ENCODE measurements at places on chromosomes 7 and 10.

- peak; percentile 75 for DNase-seq
Measured at GRCh38 chr10:76324283-76324682, 892.9 kb downstream of the LRMDA start.

DNA sequence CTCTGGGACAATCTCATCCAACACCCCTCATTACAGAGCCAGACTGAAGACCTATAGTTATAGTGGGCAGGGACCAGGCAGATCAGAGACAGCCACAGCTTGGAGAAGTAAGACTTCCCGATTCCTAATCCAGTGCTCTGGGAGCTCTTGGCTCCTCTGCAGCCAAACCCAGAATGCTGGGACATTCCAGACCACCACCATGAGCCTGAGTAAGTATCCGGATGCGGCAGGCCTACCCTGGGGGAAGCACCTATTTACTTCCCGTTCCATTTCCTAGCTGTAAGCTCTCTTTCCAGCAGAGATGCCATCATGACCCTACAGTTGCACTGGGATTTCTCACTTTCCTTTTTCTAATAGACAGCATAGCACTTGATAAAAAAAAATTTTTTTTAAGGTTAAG is 16.4 kb downstream of the HIP1 start:
- DNase-seq, result no peak

GRCh38 chr7:36748017-36748487 is 23.8 kb upstream of the AOAH start:
- no peak for DNase-seq

GRCh38 chr7:149279111-149279743 is 17.2 kb downstream of the ZNF783 start:
- no peak for DNase-seq

DNA sequence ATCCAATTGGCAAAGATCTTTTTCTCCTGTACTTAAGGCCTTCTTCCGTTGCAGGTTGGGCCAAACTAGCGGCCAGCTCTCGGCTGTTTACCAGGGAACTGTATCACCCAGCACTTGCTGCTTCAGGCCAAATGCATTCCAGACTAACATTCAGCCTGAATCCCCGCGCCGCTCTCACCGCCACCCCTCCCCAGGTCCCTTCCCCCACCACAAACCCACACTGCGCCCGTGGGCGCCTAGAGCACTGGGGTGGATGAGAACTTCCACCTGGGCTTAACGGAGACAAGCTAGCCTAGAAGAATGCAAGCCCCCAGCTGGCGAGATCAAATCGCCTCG is 676 bp downstream of the TCAF1 start:
- no peak for DNase-seq

GRCh38 chr7:125355899-125356298 is 426.3 kb upstream of the POT1 start:
- DNase-seq, result no peak

DNA sequence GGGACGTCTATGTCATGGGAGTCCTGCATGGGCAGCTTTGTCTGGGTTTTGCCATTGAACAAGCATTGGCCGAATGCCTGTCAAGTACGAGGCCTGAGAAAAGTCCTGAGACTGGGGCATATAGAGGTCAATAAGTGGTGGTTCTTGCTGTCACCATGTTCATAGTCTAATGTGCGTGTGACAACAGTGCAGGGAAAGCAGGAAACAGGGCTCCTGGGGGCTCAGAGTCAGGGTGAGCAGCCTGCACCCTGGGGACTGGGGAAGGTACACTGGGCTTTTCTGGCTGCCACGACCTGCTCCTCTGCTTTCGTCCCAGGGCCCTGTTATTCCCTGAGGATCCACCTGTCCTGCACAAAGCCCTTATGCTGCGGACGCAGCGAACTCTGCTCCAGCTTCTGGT is 21.3 kb downstream of the FAM241B start:
- no peak for DNase-seq

- DNase-seq, result no peak
Measured at GRCh38 chr7:97495487-97495886, 236.4 kb upstream of the TAC1 start.

- DNase-seq, result no peak
Measured at GRCh38 chr7:44634187-44634838, 27.9 kb downstream of the OGDH start.

DNA sequence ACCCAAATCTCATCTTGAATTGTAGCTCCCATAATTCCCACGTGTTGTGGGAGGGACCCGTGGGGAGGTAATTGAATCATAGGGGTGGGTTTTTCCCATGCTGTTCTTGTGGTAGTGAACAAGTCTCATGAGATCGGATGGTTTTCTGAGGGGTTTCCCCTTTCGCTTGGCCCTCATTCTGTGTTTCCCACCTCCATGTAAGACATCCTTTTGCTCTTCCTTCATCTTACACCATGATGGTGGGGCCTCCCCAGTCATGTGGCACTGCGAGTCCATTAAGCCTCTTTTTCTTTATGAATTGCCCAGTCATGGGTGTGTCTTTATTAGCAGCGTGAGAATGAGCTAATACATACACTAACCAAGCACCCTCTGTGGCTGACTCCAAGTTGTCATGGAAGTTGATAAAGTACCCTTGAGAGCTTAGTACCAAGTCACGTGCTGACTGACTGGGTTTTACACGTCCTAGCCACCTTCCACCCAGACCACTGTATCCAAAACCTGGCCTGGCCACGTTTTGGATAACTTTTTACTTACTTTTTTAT is 614.4 kb downstream of the SDK1 start:
- no peak for DNase-seq

- DNase-seq, result peak; percentile 20
Measured at GRCh38 chr10:117264782-117265181, 23.9 kb downstream of the SLC18A2 start.

DNA sequence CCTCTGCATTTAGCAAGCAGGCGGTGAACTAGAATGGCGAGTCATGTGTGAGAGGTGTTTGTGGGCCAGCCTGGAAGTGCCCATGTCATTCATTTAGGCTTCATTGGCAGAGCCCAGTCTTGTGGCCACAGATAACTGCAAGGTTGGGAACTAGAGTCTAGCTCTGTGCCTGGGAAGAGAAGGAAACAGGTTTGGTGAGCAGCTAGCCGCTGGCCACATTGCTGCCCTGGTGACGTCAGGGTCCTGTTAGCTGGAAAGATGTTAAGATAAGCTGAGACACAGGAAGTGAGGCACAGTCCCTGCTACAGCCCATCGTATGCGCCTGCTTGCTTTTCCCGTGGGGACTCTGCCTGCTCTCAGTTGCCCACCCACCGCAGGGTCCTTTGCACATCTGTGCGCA is 185.5 kb downstream of the CAMK1D start:
- DNase-seq, result no peak

GRCh38 chr7:101784292-101785127 is 32.9 kb upstream of the CUX1 start:
- no peak for DNase-seq

DNA sequence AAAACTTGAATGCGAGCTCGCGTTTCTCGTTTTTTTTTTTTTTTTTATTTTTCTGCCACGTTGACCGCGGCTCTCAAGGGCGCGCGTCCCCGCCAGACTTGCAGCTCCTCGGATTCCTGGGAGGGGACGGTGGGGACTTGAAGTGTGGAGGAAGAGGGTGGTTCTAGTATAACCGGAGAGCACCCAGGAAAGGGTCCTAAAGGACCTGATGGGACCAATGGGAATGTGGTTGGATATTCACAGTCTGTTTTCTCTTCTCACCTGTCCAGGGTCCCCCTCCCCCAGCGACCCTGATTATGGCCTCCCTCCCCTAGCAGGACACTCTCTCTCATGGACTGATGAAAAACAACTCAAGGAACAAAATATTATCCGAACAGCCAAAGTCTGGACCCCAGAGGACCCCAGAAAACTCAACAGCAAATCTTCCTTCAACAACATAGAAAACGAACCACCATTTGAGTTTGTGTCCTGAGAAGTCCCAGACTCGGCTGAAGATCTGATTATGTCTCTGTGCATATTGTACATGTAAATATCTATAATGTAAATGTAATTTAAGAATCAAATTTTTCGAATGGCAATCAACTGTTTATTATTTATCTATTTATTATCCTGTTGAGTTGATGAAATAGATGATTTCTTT is 1.4 kb downstream of the PTF1A start:
- no peak for DNase-seq

DNA sequence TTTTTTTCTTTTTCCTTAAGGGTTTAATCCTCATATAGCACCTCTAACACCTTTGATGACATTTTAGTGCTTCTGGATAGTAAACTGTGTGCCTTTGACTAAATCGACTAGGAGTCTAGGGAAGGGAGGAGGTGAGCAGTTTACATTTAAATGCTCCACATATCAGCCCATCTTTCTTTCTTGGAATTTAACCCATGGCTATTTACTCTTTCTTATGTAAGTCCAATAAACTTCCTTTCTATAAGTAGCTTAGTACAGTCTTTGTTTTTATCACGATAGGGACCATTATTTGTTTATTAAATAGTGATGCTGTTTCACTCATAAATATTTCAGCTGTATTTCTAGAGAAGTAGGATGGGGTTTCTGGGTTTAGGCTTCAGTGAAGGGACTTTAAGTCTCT is 669.9 kb downstream of the AUTS2 start:
- DNase-seq, result no peak

DNA sequence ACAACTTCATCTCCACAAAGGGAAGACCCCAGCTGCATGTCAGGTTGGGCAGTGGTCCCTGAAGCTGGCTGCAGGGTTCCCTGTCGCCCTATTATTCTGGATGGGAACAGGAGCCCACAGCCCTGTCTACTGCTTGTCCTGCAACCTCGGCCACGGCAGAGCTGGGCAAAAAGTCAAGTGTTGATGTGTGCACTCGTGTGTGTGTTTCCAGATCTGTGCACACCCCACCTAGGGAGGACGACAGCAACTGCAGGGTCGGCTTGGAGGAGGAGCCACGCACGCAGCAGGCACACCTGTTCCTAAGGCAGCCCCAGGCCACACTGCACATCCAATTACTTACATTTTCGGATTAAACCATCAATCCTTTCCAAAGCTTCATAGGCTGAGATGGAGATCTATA is 23.6 kb downstream of the PITRM1 start:
- no peak for DNase-seq

DNA sequence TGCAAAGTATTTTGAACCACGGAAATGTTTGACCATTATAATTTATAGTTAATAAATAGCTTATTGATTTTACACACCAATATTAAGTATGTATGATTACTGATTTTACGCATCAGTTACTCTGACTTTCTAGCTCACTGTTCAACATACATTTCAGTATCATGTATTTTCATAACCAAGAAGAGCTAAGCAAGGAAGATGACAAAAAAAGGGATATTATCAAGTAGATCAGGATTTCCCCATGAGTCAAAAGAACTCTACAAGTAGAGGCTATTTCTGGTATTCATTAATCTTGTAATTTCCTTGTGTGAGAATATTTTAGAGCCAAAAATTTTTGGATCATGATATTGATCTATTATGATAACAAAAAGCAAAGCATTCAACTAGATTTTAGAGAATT is 131.6 kb downstream of the AGMO start:
- no peak for DNase-seq

DNA sequence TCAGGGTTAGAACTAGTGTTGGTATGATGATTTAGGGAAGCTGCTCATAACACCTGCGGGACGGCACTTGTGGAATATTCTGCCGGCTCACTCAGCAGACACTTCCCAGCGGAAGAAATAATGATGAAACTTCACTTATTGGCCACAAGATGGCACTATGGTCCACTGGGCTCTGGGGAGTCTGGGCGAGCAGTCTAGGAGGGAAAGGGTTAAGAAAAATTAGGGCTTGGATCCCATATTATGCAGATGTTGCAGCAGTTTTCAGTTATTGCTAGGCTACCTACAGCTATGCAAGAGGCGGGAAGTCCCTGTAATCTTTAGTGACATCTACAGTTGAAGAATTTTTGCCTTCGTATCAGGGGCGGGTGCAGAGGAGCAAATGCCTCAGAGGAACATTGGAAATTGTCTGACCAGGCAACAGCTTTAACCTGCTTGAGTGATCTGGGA is 238.7 kb upstream of the PRSS58 start:
- no peak for DNase-seq

GRCh38 chr7:114703677-114704076 is 218.2 kb upstream of the MDFIC start:
- no peak for DNase-seq

- DNase-seq, result no peak
Measured at GRCh38 chr7:26989897-26990670, 105.7 kb downstream of the HOXA1 start.

GRCh38 chr10:51030480-51030879 is 43.8 kb upstream of the PRKG1 start:
- DNase-seq, result no peak

DNA sequence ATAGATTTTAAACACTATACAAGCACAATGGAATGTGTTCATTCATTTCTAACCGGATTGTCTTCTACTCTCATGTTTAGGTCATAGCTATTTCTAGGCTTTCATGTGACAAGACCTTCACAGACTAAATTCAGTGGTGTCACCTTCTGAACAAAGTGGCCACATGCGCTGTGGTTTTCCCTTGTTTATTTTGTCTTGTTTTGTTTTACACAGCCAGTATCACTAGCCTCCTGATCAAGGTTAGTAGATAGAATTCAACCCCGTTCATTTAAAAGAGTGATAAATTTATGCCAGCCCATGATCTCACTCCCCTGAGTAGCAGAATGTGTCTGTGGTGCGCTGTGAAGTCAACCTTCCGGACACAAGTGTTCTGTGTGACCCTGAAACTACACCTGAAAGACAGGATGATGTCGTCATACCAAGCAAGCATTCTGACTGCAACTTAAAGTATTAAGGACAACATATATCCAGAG is 209.1 kb downstream of the CREB5 start:
- no peak for DNase-seq

DNA sequence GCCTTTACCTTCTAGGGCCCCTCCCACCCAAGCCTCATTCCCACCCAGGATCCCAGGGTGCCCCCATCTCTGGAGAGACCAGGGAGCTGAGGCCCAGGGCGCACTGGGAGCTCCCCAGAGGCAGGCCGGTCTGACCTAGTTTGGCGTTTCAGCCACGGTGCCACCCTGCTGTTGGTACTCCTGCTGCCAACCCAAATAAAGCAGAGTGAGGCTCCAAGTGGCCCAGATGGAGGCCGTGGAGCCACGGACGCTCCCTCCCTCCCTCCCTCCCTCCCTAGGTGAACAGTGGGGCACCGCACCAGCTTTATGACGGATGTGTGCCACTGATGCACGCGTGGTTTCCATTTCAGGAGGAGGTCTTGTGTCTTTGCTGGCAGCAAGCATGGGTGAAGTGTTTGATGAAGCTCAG is 1.8 kb downstream of the INPP5A start:
- peak; percentile 1 for DNase-seq

DNA sequence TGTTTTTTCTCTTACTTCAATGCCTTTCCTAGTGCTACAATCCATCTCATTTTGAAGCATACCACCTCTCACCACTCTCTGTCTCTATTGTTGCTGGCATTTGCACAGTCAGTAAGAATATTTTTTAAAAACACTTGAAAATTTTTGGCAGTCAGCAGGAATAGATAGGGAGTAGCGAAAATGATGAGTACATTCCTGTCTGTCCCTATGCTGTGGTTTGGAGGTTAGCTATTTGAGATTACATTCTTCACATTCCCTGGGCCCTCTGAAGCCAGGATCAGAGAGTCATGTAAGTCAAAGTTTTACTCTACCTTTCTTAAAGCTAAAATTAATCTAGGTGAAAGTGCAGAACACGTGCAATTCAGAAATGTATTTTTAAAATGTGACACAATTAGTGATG is 53.0 kb upstream of the MAGI2 start:
- DNase-seq, result no peak

All from NCI-H1092 treated with DMSO at 0.1 percent for 48 hours (cell line).